ENCODE measurements at places on chromosomes 1 and 21. TPM values are rescaled to one million over a fixed set of nuclear protein-coding genes. Genes with fewer than 3 reads are reported as not detected.
A peak's percentile ranks its signal among the peaks of the same experiment; 100 is the strongest.

GRCh38 chr1:195530961-195531360, 1077.3 kb downstream of the KCNT2 start:
- no peak overlapping the region for H3K4me3 ChIP-seq
- H3K4me1 ChIP-seq, result no peaks in the 10 kb centered on the region
- H3K27ac ChIP-seq, result no peak overlapping the region
- DNase-seq, result no peak
- no peaks in the 10 kb centered on the region for H3K36me3 ChIP-seq
- H3K27me3 ChIP-seq, result no peaks in the 10 kb centered on the region

Gene LCA5L
- total RNA-seq, result 0.59 TPM

GRCh38 chr21:39153373-39153772, 29.9 kb downstream of the PSMG1 start:
- peak overlapping the region; percentile 10 for H3K27ac ChIP-seq
- no peaks in the 10 kb centered on the region for H3K36me3 ChIP-seq

- H3K4me3 ChIP-seq, result no peak overlapping the region
- no peaks in the 10 kb centered on the region for H3K4me1 ChIP-seq
- H3K27ac ChIP-seq, result no peak overlapping the region
- H3K27me3 ChIP-seq, result peaks cover 3% of the 10 kb centered on the region
Measured at GRCh38 chr1:180953291-180954004, 40.8 kb downstream of the KIAA1614 start.

- H3K27me3 ChIP-seq, result peaks cover 2% of the 10 kb centered on the region
- no peak for DNase-seq
- H3K27ac ChIP-seq, result no peak overlapping the region
- H3K36me3 ChIP-seq, result no peaks in the 10 kb centered on the region
Measured at GRCh38 chr1:98763488-98764150, 102.1 kb downstream of the SNX7 start.

DNA sequence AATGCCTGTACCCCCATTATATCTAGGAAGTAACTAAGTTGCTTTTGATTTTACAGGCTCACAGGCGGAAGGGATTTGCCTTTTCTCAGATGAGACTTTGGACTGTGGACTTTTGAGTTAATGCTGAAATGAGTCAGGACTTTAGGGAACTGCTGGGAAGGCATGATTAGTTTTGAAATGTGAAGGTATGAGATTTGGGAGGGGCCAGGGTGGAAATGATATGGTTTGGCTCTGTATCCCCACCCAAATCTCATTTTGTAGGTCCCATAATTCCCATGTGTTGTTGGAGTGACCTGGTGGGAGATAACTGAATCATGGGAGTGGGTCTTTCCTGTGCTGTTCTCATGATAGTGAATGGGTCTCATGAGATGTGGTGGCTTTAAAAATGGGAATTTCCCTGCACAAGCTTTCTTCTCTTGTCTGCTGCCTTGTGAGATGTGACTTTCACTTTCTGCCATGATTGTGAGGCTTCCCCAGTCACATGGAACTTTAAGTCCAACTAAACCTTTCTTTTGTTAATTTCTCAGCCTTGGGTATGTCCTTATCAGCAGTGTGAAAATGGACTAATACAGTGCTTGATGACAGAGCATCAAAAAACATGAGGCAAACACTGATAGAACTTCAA, 1119.5 kb downstream of the PLA2G4A start:
- H3K4me1 ChIP-seq, result no peaks in the 10 kb centered on the region
- H3K36me3 ChIP-seq, result peaks cover 7% of the 10 kb centered on the region
- H3K27ac ChIP-seq, result no peak overlapping the region
- no peak overlapping the region for H3K4me3 ChIP-seq
- no peaks in the 10 kb centered on the region for H3K27me3 ChIP-seq
- no peak for DNase-seq
